Activated CD4-positive, alpha-beta T cell treated with anti-CD3 and anti-CD28 coated beads, Interleukin-2, amount 50 U/mL, for 1 hour (primary cell): ENCODE measurements at places on chromosomes 16 and 17.

DNA sequence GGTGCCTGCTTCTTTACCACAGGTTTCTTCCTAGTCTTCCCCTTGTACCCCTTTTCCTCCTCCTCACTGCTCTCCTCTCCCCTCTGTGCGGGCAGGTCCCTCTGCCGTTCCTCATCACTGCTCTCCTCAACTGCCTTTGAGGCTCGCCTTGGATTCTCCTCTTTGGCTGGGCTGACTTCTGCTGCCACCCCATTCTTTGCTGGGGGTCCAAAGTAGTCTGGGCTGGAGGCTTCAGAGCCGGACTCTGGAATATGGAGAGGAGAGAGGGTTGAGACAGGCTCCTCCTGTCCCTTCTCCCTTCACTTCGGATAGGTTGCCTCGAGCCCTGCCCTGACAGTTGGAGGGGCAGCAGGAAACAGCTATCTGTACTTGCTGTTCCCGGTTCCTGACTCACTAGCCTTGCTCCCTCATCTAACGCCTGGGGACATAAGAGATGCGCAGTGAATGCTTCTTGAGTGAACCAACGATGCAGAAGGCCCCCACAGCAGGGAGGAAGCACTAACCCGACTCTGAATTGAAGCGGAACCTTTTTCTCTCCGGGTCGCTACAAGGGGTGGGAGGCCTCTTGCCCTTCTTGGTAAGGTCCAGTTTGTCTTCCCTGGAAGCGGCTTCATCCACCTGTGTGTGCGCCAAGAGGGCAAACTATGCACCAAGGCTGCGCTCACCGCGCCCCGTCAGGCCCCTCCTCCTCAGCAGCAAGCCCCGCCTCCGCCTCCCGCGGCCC lies 655 bp downstream of the HIRIP3 start:
- DNase-seq = no peak

DNA sequence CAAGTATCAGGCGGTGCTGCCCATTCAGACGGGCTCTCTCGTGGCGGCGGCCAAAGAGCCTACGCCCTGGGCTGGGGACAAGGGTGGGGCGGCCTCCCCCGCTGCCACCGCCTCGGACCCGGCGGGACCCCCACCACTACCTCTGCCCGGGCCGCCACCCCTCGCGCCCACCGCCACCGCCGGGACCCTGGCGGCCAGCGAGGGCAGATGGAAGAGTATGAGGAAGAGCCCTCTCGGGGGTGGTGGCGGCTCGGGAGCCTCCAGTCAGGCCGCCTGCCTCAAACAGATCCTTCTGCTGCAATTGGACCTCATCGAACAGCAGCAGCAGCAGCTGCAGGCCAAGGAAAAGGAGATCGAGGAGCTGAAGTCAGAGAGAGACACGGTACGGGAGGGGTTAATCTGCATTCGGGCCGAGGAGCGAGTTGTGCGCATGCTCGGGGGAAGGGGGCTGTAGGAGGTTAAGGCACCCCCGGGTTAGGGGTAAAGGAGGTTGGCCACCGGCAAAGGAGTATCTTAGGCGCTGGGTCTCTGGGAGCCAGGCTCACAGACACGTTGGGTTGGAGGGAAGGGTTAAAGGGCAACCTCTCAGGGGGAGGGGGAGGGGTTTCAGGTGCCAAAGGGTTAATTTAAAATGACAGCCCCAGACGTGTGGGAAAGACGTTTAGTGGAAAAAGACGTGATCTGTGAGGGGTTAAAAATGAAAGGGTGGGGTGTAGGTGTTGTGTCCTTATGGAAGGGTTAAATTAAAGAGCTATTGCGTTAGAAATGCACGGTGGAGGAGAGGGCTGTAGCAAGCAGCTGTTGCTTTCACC lies 1.4 kb downstream of the MSL1 start:
- peak; percentile 49 for DNase-seq

GRCh38 chr17:40960144-40960543 lies 6.6 kb downstream of the KRT39 start:
- no peak for DNase-seq

GRCh38 chr16:63287401-63287800 lies 1251.2 kb upstream of the CDH8 start:
- DNase-seq = no peak

GRCh38 chr16:55302635-55303034 lies 21.4 kb upstream of the IRX6 start:
- DNase-seq = no peak

GRCh38 chr17:7515911-7516610 lies 31.9 kb downstream of the POLR2A start:
- DNase-seq = no peak

DNA sequence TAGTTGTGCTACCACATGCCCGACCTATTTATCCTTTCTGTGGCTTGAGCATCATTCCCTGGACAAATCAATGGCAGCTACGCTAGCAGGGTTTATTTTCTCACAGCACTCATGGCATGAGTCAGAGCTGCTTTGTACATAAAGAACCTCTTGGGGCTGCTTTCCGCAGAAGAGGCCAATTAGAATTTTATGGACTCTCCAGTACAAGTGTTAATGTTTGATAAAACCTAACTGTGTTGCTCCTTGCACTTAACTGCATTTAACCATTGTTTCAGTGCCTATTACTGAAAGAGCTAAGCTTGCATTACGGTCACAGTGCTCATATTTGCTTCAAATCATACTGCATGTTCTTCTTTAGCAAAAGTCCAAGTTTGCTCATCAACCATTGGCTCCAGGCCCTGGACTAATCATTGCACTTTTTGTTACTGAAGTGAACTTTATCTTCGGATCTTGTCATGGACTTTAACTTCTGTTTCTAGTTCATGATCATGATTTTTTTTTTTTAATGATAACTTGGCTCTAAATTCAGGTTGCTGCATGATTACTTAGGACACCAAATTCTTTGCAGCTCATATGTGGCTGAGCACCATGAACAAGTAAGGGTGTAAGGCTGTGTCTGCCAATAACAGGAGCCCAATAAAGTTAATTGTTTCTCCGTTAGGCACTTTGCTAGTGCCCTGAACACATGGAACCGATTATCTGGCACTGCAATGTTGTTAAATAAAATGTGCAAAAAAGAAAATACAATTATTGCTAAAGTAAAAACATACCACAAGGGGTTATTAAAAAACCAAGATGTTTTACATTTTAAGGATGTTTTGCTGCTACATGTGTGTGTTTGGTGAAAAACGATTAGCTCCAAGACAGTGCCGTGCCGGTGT lies 492.2 kb downstream of the KCNJ2 start:
- no peak for DNase-seq
